ENCODE measurements at places on chromosomes 12 and 14. TPM values are rescaled to one million over a fixed set of nuclear protein-coding genes. Genes with fewer than 3 reads are reported as not detected.

ACVRL1 gene
- total RNA-seq = 1,206 TPM

KCNH5 gene
- total RNA-seq = not detected

PPM1A gene
- 16.3 TPM for total RNA-seq

CKAP4 gene
- 149 TPM for total RNA-seq

MORN3 gene
- total RNA-seq = 0.97 TPM

HCAR2 gene
- total RNA-seq = not detected

PLBD1 gene
- under 0.01 TPM for total RNA-seq

RABGGTA gene
- 27.3 TPM for total RNA-seq

GPR162 gene
- 9.4 TPM for total RNA-seq

CCDC198 gene
- total RNA-seq = not detected

SLC38A4 gene
- total RNA-seq = not detected

MARK3 gene
- total RNA-seq = 77.2 TPM

RD3L gene
- not detected for total RNA-seq

TROAP gene
- total RNA-seq = 8.1 TPM

RNASE3 gene
- total RNA-seq = not detected

SIX1 gene
- 0.97 TPM for total RNA-seq

DACT1 gene
- 0.46 TPM for total RNA-seq

CCDC60 gene
- not detected for total RNA-seq

KCNC2 gene
- total RNA-seq = not detected

DEGS2 gene
- under 0.01 TPM for total RNA-seq

SMOC1 gene
- total RNA-seq = not detected

NTN4 gene
- total RNA-seq = 190 TPM

GLIPR1L1 gene
- not detected for total RNA-seq

AQP2 gene
- total RNA-seq = not detected

SLC10A1 gene
- not detected for total RNA-seq

PRB2 gene
- total RNA-seq = not detected
